ENCODE measurements at places on chromosomes 6 and 20.

DNA sequence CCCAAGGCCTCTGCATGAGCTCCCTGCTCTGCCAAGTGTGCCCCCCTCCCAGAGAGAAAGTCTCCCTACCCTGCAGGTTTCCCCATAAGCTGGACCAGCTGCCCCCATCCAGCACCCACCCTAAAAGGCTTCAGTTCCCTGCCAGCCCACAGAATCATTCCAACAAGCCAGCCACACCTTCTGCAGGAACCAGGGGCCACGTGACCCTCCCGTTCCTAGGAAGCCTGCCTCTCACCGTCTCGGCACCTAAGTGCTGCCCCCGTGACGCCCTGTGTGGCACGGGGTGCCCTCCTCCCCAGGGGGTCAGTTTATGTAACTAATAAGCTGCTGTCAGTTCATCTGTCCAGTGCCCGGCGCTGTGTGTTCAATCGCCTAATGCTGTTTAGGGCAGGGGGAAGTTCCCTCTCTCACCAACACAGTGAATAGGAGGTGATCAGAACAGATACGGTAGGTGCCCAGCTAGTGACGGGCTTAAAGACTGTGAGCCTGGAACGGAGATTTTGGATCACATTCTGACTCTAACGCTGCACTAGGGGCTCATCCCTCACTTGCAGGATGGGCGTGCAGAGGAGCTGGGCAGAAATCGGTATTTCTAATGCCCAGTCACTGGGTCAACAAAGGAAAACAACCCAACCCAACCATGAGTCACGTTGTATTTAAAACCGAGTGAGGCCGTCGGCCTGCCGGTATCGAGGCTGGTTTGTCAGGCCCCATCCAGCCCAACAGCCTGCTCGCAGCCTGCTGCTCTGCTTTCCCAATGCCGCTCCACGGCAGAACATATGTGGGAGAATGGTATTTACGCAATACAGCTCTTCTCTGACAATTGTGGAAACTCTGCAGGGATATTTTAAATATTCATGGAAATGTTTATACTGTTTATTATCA is 56.0 kb downstream of the RAMACL start:
- DNase-seq: no peak

- no peak for DNase-seq
These were observed 461 bp upstream of the DCDC2 start for GRCh38 chr6:24358219-24358821.

DNA sequence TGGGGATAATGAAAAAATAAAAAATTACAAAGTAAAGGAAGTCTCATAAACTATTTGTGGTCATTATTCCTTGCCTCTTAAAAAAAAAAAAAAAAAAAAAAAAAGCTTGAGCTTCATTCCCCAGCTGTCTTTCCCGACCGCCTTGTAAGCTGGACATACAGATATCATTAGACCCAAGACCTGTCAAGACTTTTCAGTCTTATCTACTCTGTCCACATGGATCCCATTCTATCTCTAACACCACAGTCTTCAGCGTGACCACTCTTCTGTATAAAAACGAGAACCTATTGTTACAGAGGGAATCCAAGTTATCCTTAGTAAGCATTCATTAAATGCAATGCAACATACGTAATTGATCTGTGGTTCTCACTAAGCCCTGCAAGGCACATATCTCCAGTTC is 423.5 kb downstream of the MEI4 start:
- DNase-seq: no peak

DNA sequence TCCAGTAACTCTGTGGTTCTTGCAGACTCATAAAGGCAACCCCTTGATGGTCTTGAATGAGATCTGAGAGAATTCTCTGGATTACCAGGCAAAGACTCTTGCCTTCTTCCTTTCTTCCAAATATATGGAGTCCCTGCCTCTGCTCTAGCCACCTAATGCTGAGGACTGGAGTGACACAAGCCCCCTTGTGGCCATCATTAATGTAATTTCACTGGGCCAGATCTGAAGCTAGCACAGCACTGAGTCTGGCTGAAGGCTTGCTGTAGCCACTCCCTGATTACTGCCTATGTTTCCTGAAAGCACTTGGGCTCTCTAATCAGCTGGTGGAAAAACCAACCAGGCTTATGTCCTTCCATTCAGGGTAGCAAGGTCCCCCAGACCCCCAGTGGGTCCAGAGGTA is 559.3 kb upstream of the IRAK1BP1 start:
- DNase-seq: no peak

- no peak for DNase-seq
These were observed 44.5 kb downstream of the TIAM2 start for GRCh38 chr6:155039618-155040017.
